NCI-H2171 (cell line): ENCODE measurements at places on chromosomes 6 and 20.

- DNase-seq = no peak
These were observed 36.8 kb upstream of the BHLHE23 start for GRCh38 chr20:63043348-63044203.

DNA sequence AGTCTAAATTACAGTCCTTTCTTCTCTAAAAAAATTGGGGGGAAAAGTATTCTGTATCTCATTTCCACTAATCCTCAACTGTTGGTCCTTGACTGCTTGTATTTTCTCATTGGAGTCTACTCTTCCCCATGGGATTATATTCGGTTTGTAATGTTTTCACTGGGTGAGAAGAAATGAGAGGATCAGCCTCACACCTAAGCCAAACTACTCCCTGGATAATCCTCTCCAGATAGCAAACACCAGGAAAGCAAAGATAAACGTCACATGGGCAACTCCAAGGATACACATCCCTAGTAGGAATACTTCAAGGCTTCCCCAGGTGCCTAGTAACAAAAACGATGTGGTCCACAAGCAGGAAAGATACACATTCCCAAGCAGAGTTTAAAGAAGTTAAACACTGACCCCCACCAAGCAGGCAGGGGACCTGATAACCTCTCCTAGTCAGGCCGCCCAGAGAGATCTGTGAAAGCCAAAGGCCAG is 53.9 kb upstream of the SOX4 start:
- no peak for DNase-seq

- no peak for DNase-seq
These were observed 34.6 kb upstream of the ADGRF1 start for GRCh38 chr6:47076422-47077344.

DNA sequence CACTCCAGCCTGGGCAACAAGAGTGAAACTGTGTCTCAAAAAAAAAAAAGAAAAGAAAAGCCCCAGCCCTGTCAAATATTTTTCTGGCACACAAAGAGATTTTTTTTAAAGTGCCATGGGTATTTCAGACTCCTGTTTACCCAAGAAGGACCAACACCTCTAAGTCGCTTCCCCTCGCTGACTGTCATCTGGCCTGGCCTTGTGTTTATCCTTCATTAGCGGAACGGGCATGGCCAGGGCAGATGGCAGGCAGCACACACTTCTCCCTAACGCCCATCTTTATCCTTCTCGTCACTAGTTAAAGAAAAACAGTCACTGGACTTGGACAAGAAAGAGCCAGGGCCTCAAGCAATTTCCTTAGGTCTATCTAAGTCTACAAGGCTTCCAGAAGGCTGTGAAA is 7.3 kb upstream of the CBFA2T2 start:
- peak; percentile 50 for DNase-seq

GRCh38 chr6:166395778-166396177 is 13.0 kb upstream of the MPC1 start:
- no peak for DNase-seq

- DNase-seq = no peak
These were observed 7.8 kb upstream of the SIRPG start for GRCh38 chr20:1665345-1665744.

DNA sequence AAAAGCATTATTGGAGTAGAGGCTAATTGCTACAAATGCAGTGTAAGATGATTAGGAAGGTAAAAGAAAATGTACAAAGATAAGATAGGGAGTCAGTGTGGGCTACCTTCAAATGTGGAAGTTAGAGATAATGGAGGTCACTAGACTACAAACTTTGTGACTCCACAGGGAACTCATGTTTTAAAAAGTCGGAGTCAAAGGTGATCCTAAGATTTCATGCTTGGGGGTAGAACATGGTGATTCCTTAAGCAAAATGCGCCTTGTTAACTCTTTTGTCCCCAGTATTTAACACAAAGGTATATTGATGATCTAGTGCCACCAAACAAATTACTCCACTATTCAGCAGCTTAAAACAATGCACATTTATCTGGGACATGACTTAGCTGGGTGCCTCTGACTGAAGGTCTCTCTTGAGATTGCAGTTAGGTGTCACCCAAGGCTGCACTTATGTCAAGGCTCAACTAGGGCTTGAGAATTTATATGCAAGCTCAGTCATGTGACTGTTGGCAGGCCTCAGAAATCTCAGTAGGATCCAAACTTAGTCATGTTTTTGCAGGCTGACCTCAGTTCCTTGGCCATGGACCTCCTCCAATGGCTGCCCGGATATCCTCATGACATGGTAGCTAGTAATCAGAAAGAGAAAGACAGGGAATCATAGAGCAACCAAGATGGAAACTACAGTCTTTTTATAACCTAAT is 11.4 kb upstream of the SNX9 start:
- DNase-seq = no peak

DNA sequence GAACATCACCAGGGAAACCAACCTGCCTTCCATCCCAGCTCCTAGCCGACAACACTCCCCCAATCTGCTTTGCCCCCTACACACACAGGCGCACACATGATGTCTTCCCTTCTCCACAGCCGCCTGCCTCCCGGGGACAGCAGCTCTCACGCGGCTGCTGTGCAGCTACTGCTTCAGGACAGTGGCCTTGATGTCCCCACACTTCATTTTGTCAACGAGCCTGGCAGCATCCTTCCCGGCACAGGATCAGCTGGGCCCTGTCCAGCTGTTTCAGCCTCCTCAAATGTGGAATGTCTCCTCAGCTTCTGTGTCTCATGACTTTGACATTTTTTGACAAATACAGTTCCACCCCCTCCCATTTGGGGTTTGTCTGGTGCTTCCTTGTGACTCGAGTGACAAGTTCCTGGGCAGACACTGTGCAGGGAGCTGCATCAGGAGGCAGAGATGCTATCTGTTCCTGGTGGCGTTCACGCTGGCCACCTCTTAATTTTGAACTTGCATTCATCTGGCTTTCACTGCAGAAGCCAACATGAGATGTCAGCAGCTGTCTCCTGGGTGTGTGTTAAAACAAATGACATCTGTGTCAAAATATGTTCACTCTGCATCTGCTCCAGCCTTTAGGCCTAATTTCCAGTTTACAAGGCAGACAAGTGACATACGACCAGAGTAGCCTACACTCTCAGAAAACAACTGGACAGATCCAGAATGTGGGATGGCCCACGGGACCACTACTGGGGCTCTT is 57.2 kb downstream of the GINS1 start:
- DNase-seq = no peak

GRCh38 chr6:140046016-140046632 is 671.7 kb upstream of the CITED2 start:
- DNase-seq = no peak

DNA sequence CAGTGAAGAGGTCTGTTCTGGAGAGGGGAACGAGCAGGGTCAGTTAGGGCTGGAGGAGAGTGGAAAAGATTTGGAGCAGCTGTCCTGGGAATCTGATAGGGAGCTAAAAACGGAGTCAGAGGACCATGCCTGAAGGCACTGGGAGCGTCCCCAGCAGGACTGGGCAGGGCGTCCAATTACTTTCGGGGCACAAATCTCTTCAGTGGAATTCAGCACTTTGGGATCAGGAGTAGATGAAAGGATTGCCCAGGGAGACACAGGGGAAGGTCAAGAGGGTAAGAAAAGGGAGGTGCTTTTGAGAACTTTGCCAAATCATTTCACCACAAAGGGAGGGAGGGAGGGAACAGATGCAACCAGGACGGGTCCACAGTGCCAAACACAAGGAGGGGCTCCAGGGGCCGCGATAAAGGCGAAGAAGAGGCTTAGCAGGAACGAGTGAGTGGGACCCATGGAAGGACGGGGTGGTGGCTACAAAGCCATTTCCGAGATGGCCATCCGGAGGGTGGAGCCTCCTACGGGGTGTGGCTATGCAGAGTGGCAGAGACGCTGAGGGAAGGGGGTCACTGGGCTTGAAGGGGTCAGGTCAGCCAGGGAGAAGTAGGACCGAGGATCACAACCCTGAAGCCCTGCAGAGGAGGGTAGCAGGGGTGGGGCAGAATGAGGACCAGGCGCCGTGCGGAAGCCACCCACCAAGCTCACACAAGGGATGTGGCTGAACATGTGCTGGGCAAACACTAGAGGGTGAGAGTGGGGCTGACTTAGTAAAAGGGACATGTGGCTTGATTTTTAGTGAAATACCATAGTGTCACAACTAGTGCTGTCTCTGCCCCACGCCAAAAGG is 180.0 kb upstream of the RREB1 start:
- DNase-seq = no peak

- no peak for DNase-seq
These were observed 189.3 kb downstream of the GRIK2 start for GRCh38 chr6:101582792-101583191.

DNA sequence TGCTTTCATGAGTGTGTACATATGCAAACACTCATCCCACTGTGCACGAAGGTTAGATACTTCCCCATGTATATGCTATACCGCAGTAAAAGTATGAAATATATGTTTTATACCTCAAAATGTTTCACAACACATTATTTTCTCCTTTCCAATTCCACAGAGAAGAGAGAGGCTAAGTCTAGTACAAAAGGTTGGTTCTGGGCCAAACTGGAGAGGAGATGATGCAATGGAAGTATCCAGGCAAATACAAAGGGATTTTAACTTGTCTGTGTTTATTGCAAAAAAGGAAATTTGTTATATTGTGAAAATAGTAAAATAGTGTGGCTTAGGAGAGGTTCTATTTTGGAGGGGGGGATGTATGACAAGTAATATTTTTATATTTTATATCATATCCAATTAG is 112.6 kb downstream of the PLCB1 start:
- DNase-seq = no peak

- DNase-seq = no peak
These were observed 12.7 kb downstream of the IL17F start for GRCh38 chr6:52231406-52232127.

- DNase-seq = no peak
These were observed 57.5 kb upstream of the FUCA2 start for GRCh38 chr6:143569040-143569439.

DNA sequence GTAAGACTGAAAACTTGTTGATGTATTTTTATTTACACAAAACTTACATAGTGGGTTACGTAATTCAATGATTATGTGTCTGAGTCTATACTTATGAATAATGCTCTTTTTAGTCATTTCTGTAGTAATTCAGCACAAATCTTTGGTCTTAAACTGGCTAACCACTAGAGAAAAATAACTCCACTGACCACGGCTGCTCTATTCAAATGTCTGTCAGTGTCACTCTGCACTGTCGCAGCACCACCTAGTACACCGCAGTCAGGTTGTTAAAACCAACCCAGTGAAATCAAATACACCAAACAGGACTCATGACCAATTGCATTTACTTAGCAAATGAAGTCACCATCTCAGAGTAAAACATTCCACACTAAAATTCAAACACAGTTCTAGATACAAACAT is 93.5 kb upstream of the CCDC28A start:
- no peak for DNase-seq

GRCh38 chr6:3887150-3887700 is 38.1 kb downstream of the FAM50B start:
- no peak for DNase-seq
